ENCODE measurements at places on chromosomes 11 and 22.

DNA sequence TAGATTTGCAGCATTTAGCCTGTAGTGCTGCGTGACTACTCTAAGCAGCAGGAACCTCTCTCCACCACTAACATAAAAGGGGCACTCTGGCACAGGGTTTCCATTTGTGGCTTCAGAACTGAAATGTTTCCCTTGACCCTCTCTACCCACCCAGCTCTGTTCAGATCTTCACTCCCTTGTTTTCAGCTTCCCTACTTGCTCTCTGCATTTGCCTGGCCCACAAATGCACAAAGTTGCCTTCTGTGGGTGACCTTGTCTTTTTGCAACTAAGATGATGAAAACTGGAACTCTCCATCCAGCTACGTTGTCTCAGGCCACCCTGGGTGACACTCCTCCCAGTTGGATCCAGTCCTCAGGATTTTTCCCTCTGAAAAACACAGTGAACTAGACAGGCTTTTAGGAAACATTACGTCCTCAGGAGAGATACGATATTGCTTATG lies 19.8 kb upstream of the PSMA1 start:
- peak; percentile 26 for DNase-seq

DNA sequence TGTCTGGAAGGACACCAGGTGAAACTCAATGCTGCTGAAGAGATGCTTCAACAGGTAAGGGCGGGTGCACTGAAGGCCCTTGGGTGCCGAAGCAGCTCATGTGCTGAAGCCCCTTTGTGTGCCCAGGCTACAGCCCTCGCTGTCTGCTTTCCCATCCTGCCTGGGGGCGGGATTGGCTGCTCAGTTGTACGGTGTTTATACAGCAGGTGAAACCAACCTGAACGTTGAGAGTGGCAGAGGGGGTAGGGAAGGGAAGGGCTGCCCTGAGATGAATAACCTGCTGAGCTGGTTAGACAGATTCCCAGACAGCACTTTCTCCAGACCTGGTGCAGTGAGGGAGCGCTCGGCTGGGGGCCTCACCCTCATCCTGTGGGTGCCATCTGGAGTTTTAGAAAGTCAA lies 75.7 kb downstream of the CYB5R2 start:
- no peak for DNase-seq

DNA sequence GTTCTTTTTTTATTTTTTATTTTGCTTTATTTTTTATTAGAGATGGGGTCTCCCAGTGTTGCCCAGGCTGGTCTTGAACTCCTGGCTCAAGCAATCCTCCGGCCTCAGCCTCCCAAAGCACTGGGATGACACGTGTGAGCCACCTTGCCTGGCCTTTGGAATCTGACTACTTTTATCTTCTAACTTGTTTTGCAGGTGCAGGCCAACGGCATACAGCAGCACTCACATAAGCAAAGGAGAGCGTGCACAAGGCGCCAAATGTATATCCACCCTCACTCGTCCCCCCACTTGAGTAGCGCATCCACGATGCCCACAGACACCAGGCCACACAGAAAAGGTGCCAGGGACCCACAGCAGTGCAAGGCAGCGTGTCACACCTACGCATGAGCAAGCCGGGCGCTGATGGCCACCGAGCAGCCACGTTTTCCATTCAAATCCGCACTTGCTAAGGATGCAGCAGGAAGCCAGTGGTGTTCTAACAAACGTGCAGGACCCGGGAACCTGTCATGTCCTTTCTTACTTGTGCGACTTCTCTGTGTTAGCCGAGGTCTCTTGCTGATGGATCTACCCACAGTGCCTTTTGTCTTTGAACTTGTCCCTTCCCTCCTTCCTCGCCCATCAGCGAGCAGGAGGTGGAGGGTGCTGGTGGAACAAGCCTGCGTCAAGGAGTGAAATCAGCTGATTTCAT lies 5.9 kb downstream of the ASCL2 start:
- no peak for DNase-seq

DNA sequence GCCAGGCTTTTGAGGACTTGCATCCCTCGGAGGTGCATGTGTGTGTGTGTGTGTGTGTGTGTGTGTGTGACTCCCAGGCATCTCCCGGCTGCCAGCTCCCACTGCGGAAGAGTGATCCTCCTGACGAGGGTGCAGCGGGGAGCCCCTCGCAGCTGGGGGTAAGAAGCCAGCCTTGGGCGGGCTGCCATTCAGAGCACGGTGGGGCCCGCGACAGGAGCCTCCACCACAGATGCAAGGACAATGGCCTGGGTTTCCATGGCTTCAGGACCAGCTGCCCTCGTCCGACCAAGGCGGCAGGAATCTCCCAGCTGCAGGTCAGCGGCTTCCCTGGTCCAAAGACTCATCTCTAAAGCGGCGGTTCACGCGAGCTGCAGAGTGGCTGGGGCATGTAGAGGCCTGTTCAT lies 908.5 kb downstream of the BRD1 start:
- no peak for DNase-seq

DNA sequence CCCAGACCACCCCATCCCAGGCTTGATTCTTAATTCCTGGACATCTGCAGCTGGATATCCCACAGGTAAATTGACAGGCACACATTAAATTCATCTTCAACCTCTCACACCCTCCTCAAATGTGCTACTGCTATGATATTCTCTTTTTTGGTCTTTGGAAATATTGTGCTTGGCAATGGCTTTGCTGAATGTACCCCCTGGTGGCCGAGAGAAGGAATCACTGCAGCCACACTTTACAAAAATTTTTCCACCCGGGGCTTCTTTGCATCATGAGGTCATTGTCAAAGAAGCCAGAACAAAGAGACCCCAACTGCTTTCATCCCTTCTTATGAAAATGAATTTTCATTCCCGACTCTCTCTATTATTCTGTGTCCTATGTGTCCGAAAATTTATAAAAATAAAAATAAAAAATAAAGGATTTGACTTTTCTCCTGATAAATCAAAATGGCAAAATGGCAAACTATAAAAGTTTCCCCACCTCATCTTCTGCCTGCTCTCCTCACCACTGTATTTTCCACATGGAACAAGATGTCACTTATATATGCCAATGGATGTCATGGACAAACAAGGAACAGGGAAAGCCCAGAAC lies 15.0 kb upstream of the CYB5R2 start:
- DNase-seq = peak; percentile 26

- DNase-seq = no peak
These were observed 33.9 kb downstream of the MAML2 start for GRCh38 chr11:96309016-96309642.

- DNase-seq = no peak
These were observed 51.4 kb downstream of the GRIK4 start for GRCh38 chr11:120562806-120563425.

DNA sequence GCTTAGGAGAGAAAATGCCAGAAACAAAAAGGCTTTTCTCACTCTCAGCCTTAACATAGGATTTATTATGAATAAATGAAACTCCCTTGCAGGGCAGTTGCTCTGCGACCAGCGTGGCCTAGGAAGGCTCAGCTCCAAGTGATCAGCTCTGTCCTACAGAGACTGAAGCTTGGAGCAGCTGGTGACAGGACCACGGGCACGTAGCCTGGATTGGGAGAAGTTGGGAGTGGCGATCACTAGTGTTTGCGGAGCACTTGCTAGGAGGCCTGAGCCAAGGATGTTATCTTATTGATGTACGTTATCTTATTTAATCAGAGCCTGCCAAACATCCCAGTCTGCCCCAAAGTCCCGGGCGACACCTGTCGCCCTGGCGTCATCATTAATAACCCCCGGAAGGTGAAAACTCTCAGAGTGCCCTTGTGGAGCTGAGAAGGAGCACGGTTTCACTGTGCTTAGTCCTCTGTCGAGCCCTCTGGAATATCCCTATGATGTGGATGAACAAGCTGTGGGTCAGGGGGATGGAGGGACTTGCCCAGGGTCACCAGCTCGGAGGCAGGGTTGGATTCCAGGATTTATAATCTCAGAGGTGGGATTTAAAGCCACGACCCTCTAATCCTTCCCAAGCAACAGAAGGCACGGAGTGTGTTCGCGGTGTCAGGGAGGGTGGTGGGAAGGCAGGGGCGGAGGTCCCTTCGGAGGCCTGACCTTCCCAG lies 40.8 kb upstream of the SMIM38 start:
- no peak for DNase-seq

GRCh38 chr11:64455456-64456261 lies 96.7 kb downstream of the RPS6KA4 start:
- no peak for DNase-seq

- DNase-seq = no peak
These were observed 14.5 kb upstream of the AMOTL1 start for GRCh38 chr11:94753630-94754029.

DNA sequence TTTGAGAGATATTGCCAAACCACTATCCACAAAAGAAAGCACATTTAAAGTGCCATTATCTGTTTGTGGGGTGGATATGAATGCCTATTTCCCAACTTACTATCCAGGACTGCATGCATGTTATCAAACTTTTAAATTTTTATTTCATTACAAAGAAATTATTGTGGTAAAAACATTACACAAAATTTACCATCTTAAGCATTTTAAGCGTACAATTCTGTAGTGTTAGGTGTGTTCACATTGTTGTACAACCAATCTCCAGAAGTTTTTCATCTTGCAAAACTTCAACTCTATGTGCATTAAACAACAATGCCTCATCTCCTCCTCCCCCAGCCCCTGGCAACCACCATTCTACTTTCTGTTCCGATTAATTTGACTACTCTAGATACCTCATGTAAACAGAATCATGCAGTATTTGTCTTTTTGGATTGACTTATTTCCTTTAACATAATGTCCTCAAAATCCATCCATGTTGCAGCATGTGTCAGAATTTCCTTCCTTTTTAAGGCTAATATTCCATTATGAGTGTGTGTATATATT lies 17.6 kb upstream of the CD44 start:
- no peak for DNase-seq

DNA sequence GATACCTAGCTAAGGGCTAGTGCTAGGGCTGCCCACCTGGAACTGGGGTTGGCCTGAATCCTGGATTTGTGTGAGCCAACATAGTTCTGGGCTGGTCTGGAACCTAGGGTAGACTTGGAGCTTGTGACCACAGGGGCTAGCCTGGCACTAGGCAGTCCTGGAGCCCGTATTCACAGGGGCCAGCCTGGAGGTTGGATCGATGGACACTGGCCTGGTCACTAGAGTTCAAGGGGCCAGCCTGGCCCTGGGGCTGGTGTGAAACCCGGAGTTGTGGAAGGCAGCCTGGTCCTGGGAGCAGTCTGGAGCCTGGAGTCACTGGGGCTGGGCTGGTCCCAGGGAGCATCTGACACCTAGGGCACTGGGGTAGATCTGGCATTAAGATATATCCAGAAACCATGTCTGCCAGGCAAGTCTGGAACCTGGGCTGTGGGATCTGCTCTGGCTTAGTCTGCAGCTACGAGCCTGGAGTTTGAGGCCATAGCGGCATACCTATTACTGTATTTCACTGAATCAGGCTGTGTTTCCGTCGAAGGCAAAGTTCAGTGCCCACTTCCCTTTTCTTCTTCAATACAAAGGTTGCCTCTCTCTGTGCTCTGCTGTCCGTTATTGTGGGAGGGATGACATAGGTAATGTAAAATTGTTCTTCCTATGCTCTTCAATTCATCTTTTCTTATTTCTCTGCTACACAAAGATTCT lies 9.1 kb upstream of the GLYATL1B start:
- no peak for DNase-seq

DNA sequence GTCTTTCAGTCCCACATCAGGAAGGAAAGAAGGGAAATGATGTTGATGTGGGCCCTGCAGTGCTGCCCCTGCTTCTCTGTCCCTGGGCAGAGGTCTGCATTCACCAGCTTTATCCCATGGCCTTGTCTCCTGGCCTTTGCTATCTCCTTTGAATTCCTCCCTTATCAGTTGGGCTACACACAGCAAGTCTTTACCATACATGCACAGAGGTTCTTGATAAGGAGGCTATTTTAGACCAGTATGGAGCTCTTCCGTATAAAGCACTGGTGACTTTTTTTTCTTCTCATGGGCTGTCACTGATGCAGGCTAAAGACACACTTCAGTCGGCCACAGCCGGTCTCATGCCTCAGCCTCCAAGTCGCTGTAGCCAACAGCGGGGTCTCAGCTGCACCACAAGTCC lies 20.2 kb downstream of the MYO18B start:
- no peak for DNase-seq

- DNase-seq = no peak
These were observed 709.7 kb downstream of the NTM start for GRCh38 chr11:132080127-132080526.

DNA sequence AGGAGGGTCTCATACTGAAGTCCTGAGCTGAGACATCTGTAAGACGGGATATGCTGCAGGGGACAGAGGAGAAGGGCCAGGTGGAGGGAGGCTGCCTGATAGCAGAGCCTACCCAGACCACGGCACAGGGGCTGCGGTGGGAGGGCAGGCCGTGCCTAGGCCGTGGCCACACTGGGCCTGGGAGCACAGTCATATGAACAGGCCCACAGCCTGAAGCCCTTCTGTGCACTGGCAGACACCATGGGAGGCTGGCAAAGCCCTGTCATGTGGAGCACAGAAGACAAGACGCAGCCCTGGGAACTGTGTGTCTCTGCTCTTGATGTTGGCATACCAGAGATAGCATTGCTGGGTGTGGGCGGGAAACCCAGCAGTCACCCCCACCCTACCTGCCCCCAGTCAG lies 3.3 kb downstream of the SPATA19 start:
- DNase-seq = no peak

DNA sequence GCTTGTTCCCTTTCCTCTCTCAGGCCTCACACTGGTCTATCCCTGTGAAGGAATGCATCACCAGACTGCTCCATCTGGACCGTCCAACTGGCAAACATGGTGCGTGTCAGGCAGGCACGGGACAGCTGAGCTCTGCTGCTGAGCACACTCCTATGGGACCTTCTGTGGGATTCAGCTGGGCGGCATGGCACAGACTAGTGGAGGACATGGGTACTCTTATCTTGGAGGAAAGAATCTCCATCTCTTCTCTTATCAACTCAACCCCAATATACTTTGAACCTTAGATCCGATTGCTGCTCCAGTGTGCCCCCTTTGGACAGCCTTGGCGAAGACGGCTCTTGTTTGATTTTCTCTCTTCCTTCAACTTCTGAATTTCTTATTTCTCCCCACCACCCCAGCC lies 593.6 kb downstream of the ETS1 start:
- no peak for DNase-seq

- DNase-seq = no peak
These were observed 40.7 kb downstream of the SLC22A12 start for GRCh38 chr11:64631675-64632074.

- DNase-seq = no peak
These were observed 3.6 kb downstream of the SOX6 start for GRCh38 chr11:16352707-16353106.

DNA sequence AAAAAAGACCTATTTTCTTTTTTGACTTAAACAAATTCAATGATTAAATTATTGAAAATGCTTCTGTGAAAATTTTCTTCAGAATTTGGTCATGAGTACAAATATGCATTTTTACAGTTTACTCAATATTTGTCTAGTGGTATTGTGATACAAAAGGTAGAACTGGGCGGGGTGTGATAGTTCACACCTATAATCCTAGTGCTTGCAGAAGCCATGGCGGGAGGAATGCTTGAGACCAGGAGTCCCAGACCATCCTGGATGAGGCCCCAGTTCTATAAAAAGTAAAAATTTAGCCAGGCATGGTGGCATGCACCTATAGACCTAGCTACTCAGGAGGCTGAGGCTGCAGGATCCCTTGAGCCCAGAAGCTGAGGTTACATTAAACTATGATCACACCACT lies 90.6 kb downstream of the ARHGAP42 start:
- no peak for DNase-seq

All from stimulated activated naive CD8-positive, alpha-beta T cell treated with anti-CD3 and anti-CD28 coated beads, Interleukin-15, amount 100 ng/mL, for 72 hours (primary cell).